ENCODE measurements at places on chromosomes 11 and 22.

DNA sequence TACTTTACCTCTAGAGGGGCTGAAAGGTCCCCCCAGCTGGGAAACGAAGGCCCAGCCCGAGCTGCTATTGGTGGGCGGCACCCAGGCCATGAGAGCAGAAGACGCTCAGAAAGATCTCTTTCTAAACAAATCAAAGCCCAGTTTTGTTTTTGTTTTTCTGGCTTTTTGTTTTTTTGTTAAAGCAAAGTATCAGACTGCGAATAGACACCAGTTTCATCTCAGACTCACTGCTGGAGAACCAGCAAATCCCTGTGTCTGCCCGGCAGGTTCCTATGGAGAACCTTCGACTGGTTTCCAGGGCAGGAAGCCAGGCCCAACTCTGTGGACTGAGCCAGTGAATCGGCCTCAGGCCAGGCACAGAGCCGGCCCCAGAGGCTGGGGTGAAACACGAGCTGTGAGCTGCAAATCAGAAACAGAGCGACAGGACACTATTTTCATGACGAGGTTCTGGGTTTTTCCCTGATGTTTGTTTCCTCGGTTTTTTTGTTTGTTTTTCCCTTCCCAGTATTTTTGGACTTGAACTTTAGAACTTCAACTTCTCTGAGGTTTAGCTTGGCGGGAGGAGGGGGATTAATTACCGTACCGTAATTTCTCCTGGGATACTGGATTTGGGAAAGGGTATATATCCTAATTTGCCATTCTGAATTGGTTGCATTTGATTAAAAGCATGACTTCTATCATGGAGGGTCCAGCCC is 16.0 kb upstream of the B4GALNT4 start:
- peak; percentile 87 for DNase-seq

GRCh38 chr11:33663121-33663520 is 37.5 kb downstream of the C11orf91 start:
- DNase-seq: no peak

- no peak for DNase-seq
Measured at GRCh38 chr22:47547239-47547661, 784.8 kb downstream of the TBC1D22A start.

- no peak for DNase-seq
Measured at GRCh38 chr11:30605036-30605605, 19.0 kb upstream of the MPPED2 start.

DNA sequence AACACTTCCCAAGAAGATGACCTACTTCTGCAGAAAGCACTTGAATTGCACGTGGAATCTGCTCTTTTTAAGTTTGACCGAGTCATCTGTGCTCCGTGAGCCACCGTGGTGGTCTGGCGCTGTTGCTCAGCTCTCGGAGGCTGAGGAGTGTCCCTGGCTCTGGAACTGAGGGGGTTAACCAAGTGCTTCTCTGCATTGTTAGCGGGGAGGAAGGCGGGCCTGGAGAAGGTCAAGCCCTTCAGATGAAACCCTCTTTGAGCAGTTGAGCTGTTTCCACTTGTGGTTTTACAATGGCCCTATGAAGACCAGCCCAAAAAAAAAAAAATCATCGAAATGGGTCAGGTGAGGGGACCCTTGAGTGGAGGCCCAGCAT is 286.4 kb downstream of the NTM start:
- no peak for DNase-seq

- peak; percentile 50 for DNase-seq
Measured at GRCh38 chr11:64849598-64850356, 5.3 kb upstream of the CDC42BPG start.

DNA sequence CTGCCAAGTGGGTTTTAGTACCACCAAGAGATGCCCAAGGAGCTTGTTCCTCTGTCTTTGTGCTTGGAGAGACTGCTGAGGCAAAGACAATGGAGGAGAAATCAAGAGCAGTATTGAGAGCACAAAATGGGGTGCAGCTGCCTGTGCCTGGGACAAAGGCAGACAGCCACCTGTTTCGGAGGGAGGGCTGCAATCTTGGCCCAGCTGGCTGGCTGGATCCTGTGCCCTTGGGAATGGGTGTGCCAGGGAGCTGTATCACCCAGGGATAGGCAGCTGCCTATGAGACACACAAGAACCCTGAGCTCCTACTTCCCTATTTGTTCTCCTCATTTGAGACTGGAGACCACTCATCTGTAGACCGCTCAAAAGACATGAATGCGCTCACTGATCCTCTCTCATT is 23.3 kb upstream of the CHRM4 start:
- DNase-seq: no peak

- no peak for DNase-seq
Measured at GRCh38 chr11:73612601-73613140, 14.8 kb upstream of the FAM168A start.

DNA sequence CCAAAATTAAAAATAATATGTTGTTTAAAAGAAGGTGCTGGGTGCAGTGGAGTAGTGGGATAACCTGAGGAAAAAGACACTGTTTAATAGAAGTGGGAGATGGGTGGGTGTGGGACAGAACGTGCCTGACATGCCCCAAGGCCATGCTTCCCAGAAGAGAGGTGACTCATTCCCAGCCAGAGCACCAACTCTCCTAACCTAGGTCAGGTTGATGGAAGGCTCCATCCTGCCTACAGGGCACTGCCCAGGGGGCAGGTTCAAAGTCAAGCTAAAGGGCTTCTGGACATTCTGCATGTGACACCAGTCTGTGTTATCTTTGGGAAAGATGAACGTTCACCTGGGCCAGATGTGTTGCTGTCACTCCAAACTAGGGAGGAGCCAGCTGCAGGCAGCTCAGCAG is 453.1 kb downstream of the SOX6 start:
- no peak for DNase-seq

- DNase-seq: no peak
Measured at GRCh38 chr11:91272089-91272488, 952.5 kb upstream of the FAT3 start.

DNA sequence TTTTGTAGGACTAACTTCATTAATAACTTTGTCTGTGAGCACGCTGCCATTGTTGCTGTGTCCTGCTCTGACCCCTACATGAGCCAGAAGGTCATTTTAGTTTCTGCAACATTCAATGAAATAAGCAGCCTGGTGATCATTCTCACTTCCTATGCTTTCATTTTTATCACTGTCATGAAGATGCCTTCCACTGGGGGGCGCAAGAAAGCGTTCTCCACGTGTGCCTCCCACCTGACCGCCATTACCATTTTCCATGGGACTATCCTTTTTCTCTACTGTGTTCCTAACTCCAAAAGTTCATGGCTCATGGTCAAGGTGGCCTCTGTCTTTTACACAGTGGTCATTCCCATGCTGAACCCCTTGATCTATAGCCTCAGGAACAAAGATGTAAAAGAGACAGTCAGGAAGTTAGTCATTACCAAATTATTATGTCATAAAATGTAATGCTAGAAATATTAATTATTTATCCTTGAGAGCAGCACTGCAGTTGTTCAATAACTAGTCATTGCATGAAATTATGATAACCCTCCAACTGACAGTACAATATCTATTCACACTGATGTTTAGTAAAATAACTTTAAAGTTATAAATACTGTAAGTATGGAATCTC is 46.4 kb upstream of the OR5D13 start:
- no peak for DNase-seq

DNA sequence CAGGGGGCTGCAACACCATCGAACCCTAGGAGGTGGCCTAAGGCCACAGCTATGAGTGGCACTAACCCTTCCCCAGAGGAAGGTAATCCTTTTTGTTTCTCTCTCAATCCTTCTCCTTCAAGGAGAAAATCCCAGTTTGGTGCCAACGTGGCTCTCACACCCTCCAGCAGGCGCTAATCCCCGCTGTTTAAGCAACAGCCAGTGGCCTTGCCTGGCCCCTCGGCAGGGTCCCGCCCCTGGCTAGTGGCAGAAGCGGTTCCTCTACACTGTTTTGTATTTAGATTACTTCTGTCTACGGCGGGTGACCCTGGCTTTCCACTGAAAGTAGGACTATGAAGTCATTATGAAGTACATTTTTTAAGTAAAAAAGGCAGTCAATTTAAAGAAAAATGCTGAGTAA is 15.5 kb downstream of the GNAZ start:
- no peak for DNase-seq

DNA sequence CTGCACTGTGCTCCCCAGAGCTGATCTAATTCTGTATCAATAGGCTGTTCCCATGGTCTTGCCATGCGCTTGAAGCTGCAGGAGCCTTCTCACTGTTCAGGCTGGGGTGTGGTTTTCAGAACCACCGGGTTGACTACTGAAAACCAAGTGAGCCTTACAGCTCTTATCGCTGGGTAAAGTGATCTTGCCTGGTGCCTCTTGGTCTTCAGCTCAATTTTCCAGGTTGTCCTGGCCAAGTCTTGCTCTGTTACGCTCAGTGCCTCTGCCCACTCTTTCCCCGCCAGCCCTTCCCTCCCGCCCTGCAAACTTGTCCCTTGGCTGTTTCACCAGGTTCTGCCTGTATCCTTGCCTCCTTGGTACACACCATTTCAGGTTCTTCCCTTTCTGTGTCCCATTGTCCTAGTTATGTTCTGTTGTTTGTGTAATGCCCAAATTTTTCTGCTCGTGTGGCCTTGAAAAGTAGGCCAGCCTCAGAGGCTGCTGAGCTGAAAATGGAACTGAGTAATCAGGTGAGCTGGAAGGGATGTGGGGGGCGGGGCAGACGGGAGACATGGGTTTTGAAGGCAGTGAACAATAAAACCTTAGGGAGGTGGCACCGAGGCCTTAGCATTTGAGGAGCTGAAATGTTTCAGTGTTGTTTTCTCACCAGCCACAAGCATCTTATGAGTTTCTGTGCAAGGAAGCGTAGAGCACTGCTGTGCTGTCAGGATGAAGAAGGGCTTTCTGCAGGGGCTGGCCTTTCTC is 11.2 kb downstream of the PEX26 start:
- no peak for DNase-seq

DNA sequence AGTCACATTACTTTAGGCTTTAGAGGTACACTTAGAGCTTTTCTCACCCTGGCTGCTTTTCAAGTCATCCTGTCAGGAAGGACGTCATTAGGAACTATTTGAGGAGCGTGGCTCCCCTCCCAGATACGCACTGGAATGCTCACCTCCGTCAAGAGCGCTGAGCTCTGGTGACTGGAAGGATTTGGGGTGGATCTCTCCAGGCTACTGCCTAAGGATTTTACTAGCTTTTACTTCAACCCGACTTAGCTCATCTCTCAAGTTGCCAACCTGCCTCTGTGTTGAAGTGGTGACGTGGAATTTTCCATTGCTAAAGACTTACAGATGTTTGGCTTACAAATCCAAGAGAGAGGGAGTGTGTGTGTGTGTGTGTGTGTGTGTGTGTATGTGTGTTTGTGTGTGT is 355.3 kb upstream of the CCDC90B start:
- DNase-seq: peak; percentile 94
